PC-9 (cell line): ENCODE measurements at places on chromosomes 1 and 21.
A peak's percentile ranks its signal among the peaks of the same experiment; 100 is the strongest.

DNA sequence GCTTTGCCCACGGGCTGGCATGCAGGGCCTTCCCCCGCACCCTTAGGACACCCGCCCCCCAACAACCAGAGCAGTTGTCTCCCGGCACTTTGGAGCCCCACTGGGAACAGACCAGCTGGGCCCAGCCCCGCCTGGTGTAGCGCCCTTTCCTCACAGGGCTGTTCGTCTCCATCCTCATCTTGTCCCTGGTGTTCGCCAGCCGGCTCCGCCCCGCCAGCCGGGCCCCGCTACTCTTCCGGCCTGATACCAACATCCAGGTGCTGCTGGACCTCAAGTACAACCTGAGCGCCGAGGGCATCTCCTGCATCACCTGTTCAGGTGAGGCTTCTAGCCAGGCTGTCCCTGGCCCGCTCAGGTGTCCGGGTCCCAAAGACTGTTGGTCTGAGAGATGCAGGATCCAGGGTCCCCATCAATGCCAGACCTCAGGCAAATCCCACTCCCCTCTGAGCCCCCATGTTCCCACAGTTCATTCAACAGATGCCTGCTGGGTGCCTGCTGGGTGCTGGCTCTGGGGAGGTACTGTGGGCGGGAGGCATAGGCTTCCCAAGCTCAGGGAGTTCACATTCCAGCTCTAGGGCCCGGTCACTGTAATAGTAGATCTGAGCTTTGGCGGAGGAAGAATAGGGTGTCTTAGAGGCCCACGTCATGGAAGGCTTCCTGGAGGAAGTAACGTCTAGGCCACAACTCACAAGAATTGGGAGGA, 41.7 kb downstream of the DISP3 start:
- no peak for DNase-seq

- DNase-seq, result peak; percentile 97
These were observed 5.3 kb downstream of the C1orf116 start for GRCh38 chr1:207027206-207027777.

GRCh38 chr1:244200596-244200995, 149.5 kb downstream of the ZBTB18 start:
- no peak for DNase-seq

DNA sequence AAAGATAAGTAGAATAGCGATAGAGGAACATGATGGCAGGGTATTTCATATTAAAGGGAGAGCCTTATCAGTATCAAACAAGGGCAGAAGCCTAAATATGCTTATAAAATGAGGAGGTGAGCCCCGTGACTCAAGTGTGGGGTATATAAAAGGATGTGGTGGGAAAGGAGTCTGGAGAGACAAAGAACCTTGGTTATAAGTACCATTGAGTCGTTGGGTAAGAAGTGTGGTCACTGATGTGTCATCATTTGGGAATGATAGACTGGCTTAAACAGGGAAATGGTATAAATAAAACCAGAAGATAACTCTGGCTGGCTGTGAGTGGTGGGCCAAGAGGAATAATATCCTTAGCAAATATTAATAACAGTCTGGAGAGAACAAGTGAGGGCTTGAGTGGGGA, 10.9 kb upstream of the CD5L start:
- no peak for DNase-seq
